Renal cortex interstitium (tissue), 15 donors: ENCODE measurements at places on chromosomes 13 and 19.

DNA sequence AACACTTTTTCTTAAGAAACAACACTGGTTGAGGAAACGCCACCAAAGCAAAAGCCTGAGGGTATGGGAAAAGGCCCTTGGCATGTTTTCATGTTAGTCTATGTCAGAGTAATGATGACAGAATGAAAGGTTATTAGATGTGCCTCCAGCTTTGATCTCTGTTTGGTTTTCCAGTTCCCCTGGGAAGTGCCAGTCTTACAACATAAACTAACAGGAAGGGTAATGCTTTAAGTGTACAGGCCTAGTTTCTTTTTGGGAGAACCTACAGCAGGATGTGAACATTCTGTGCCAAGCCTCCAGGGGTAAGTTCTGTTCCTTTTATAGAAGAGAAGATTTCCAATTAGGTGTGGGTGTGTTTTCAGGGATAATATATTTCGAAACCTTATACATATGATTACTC lies 121.7 kb downstream of the FNDC3A start:
- no peak for DNase-seq

- no peak for DNase-seq
Measured at GRCh38 chr13:99347911-99348451, 40.8 kb upstream of the GPR183 start.

DNA sequence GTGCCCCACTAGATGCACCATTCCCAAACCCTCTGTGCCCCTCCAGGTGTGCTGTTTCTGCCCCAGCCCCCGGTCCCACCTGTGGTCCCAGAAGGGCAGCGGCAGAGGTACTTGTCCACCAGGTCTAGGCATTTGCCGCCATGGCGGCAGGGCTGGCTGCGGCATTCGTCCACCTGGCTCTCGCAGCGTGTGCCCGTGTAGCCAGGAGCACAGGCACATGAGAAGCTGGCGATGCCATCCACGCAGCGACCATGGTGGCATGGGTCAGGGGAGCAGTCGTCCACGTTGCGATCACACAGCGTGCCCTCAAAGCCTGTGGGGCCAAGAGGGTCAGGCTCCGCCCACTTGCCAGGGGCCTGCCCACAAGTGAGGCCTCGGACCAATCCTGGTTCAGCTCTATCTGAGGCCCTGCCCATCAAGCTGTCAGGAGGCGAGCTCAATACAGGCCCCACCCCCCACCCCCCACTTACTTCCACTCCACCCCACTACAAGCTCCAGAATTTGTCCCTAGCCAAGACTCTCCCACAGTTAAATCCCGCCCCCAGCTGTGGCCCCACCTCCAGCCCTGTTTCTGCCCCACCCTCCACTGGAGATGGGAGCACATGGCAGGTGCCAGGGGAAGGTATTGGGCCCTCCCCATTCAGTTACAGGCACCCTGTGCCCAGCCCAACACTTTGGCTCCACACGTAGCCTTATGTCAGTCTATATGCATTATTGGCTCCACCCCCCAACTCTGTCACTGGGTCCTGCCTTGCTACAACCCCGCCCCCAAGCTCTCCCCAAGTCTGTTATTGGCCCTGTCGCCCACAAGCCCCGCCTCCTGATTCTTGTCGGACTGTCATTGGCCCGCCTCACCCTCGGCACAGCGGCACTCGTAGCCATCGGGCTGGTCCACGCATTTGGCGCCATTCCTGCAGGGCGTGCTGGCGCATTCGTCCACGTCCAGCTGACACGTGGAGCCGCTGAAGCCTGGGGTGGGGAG lies 13.5 kb downstream of the NOTCH3 start:
- DNase-seq = no peak

DNA sequence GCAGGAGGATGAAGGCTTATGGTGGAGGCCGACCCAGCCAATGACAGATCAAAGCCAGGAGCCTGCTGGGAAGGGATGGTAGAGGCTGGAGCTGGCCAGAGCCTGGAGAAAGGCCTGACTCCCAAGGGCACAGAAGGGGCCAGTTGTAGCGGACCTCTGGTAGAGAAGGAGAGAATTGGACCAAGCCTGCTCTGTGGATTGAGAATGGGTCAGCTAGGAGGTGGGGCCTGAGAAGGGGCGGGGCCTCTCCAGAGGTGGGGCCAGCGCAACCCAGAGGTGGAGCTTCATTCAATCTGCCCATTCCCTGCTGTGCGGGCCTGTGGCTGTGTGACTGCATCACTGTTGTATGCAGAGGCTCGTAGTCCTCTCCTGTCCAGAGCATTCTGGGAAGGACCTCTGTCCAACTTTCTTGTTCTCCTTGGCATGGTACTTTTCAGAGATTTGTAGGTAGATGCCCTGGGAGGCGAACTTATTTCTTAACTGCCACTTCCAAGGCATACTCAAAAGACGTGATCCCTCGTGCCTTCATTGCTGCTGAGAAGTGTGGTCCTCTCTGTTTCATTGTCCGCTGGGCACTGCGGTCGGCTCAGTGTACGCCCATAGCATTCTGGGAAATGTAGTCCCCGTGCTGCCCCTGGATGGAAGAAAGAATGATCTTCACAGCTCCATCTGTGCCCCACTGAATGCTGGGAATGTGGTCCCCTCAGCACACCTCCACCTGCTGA lies 6.7 kb downstream of the GRIN2D start:
- no peak for DNase-seq

GRCh38 chr19:1249298-1249989 lies 1.1 kb downstream of the MIDN start:
- DNase-seq = peak; percentile 96

DNA sequence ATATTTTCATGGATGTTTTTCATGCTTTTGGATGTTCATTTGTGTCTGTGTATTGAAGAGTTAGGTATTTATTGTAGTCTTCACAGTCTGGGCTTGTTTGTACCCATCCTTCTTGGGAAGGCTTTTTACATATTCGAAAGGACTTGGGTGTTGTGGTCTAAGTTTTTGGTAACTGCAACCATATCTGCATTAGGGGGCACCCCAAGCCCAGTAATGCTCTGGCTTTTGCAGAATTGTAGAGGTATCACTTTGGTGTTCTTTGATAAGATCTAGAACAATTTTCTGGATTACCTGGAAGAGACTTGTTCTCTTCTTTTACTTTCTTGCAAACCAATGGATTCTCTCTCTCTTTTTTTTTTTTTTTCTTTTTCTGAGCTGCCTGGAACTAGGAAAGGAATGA lies 581.3 kb downstream of the DACH1 start:
- DNase-seq = no peak

DNA sequence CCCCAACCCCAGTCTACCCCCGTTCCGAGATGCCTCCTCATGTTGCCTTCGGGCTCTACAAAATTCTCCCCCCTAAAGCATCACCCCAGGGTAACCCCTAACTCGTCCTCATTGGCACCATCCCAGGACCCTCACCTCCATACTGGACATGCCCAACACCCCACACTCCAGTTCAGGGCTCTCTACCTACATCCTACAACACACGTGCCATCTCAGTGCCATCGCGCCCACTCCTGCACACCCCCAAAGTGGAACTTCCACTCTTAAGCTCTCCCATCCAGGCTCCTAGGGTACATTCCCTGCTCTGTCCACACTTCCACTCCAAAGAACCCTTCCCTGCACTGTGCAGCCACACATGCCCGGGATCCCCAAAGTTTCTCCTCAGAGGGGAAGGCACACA lies 827 bp upstream of the FKRP start:
- no peak for DNase-seq

- DNase-seq = no peak
Measured at GRCh38 chr13:36788276-36788675, 30.7 kb upstream of the RFXAP start.

GRCh38 chr13:25249001-25249543 lies 38.2 kb downstream of the MTMR6 start:
- DNase-seq = no peak

DNA sequence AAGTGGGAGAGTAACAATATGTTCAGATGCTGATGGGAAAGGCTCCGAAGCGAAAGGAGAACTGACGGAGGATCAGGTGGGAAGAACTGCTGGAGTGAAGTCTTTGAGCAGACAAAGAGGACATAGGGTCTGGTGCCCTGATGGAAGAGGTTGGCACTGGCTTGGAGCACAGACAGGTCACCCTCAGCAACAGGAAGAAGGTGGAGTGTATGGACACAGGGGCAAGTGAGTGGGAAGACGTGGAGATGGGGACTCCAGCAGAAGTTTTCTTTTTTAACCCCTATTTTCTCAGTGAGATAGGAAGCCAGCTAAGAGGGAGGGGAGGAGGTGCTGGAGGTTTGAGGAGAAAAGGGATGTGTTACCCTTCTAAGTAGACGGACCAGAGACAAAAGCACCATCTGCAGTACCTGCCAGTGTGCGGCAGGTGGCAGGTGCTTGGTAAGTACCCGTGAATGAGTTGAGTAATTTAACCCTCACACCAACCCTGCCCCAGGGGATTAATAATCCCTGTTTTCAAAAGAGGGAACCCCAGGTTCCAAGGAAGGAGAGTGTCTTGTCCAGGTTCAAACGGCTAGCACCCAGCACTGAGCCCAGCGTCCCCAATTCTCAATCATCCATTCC lies 11.2 kb downstream of the HAS1 start:
- DNase-seq = no peak

DNA sequence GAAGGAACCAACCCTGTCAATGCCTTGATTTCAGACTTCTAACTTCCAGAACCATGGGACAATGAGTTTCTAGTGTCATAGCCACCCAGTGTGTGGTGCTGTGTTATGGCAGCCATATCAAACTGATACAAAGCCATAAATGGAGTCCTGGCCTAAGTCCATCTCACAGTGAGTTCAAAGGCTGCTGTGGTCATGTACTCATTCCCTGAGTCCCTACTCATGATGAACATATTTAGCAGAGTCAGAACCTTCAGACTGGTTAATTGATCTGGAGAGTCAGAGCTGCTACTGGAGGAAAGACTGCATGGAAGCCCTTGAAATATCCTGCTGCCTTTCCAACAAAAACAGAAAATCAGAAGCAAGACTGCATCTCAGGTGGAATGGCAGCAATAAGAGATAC lies 39.2 kb upstream of the CSNK1A1L start:
- no peak for DNase-seq

DNA sequence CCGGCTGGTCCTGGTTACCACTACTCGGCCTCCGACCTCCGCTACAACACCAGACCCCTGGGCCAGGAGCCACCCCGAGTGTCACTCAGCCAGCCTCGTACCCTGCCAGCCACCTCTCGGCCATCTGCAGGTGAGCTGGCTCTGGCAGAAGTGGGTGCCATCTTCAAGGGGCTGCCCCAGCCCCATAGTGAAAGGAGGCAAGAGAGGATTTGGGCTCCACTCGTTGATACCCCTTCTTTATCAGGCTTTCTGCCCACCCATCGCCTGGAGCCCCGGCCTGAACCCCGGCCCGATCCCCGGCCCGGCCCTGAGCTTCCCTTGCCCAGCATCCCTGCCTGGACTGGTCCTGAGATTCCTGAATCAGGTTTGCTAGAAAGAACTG lies 7.1 kb downstream of the LTBP4 start:
- DNase-seq = no peak

DNA sequence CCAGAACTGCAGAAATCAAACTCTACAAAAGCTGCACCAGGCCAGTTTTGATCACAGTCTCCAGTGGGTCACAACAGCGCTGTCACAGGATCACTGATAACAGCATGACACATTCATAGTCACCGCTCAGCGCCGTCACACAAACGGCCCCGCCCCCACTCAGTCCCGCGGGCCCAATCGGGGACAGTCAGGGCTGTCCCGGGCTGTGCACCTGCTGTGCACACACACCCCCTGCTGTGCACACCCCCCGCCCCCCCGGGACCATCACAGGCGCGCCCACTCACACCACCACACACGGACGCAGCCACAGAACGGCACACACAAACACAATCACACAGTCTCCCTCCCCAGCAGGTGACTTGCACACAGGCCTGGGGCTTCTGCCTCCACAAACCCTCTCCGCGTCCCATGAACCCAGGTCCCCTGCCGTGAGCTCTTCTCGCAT lies 435 bp upstream of the ZNF382 start:
- peak; percentile 13 for DNase-seq

DNA sequence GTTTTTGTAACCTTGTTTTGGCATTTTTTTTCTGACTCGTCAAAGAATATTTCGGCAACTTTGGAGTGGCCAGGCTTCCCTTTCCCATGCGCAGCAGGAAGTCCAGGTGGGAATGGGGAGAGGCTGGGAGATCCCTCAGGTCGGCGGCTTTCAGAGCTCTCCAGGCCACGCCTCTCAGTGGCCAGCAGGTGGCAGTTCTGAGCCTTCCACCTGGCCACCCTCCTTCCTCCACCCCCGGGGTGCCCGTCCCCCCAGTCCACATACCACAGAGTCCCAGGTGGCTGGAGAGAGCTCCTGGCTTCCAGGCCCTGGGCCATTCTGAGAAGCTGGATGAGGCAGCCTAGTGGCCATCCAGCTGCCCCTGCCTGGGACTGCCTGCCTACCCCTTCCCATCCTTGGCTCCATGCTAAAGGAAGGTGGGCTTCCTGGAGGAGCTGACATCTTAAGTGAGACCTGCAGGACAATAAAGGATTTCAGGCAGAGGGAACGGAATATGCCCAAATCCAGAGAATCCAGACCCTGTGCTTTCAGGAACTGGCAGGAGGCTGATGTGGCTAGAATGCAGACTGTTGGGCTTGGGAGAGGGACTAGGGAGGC lies 46.3 kb downstream of the CCNE1 start:
- DNase-seq = no peak
